Activated CD4-positive, alpha-beta T cell treated with anti-CD3 and anti-CD28 coated beads, Interleukin-2, amount 50 U/mL, for 48 hours (primary cell): ENCODE measurements at places on chromosomes 16 and 17.

DNA sequence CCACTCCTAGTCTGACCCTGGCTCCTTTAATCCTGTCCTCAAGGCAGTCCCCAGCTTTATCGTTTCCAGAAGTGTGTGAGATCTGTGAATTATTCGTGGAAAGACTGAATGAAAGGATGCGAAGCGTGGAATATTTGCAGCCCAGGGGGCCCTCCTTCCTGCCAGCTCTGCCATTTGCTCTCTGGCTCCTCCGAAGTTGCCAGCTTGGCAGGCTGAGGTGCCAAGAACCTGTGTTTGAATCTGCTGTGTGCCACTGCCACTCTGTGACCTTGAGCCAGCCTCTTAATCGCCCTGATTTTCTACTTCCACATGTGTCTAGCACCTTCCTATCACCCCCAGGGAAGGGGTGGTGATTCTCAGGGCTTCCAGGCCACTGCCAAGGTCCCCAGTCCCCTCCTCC, 10.8 kb downstream of the TBKBP1 start:
- DNase-seq: no peak

DNA sequence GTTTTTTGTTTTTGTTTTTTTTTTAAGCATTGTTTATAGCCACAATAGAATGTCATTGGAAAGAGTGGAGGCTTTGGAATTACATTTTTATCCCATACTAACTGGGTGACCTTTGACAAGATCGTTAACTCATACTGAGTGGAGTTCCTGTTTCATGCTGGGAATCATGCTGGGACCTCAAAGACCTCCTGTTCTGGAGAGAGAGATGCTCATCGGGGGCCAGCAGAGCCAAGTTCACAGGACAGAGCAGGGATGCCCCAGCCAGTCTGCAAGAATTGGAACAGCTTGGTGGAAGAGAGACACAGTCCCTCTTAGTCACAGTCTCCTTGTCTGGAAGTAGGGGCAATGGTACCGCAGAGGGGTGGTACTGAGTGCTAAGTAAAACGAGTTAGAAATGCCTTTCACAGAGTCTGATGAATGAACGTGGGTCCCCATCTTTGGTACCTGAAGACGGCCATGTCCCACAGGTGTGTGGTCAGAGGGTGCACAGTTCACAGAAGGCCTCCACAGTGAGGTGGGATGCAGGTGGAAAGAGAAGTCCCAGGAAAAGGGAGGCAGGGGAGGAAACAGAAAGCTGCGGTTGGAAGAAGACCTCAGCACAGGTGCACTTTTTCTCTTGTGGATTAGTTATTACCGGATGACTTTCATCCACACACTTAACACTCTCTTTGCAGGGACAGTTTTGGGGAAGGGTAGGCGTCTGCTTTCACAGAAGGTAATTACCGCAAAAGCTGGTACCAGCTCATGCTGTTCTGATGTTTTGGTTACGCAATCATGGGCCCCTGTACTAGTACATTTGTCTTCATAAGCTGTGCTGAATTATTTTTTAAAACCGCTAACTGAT, 147.8 kb downstream of the PRKCA start:
- DNase-seq: no peak

DNA sequence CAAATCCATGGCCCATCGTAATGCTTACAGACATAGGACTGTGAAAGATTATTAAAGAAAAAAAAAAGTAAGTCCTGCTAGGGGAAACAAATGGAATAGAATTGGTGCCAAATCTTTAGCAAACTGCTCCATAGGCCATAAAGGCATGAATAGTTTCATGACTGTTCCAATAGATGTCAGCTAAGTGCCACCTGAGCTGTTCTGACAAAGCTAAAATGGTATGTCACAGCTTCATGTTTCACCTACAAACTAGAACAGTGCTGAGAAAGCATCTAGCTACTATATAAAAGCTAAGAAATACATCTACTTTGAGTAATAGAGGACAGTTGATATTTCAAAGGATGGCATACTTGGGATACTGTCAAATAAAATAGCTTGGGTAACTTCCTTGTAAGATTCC, 771.6 kb upstream of the CA10 start:
- DNase-seq: no peak

GRCh38 chr17:72634621-72635020, 457.9 kb downstream of the SLC39A11 start:
- no peak for DNase-seq

DNA sequence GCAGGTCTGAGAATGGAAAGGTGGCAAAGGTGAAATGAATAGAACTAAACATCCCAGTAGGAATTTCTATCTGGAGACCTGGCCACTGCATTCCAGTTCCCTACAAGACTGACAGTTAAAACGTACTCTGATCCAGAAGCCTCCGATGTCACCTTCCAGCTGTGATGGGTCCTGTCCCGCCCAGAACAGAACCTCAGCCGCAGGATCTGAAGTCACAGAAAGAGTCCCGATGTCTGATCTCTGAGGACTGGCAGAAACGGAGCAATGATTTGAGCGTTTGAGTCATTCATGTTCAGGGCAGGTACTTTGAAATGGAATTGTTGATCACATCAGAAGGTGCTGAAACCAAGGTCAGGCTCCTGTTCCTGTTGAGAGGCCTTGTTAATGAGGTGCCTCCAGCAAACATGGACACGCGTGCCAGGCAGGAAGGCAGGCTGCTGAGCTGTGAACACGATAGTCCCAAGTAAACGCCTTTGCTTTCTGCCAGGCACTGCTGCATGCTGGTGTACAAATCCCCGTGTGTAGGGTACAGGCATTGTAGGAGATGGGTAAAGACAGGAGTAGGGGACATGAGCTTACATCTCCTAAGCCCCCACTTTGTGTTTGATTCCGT, 61.4 kb downstream of the VAT1L start:
- DNase-seq: no peak

DNA sequence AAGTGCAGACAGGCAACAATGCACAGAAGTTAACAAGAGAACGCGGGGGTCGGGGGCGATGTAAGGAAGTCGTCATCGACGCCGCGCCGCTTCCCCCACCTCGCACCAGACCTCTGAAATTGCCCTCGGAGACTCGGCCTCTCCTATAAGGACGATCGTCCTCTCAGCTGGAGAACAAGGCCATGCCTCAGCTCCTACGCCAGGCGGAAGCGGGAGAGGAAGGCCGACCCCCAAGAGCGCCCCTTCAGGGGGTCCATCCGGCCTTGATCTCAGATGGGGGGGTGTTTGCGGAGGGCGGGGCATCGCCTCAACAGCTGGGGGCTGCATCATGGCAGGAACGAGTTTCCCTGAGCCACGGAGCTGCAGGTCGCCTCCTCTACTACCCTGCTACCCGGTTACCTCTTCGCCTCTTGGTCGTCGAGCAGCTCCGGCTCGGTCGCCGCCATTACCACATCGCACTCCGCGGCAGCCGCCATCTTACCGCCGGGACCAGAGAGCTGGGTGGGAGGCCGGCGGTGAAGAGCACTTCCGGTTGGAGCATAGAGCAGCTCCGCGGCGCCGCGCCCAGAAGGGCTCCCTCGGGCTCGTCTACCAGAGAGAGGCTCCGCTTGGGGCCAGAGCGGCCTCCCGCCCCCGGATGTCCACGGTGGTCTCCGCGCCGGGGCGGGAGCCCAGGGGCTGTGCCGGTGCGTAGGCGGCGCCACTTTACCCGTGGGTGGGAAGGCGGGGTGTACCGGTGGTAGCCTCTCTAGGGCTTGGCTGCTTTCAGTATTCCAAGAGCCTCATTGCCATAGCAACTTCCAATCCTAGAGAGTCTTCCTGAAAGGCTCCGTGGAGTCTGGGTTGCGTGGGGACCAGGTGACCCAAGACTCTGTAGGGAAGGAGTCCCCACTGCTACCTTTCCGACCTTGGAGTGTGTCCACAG, at the start of gene DNAJC7:
Gene DNAJC7, minus strand, starts transcription at position 499 of the 925 bp plus-strand sequence. Its CDS starts 23 bp downstream, at position 476.
- peak; percentile 87 for DNase-seq

GRCh38 chr17:45958994-45959665, 39.9 kb upstream of the STH start:
- no peak for DNase-seq

GRCh38 chr17:78396441-78397337, 18.2 kb downstream of the PGS1 start:
- no peak for DNase-seq

- DNase-seq: no peak
Measured at GRCh38 chr16:76946879-76947278, 244.1 kb upstream of the MON1B start.

GRCh38 chr16:67346341-67346740, 19.7 kb downstream of the LRRC36 start:
- DNase-seq: no peak

DNA sequence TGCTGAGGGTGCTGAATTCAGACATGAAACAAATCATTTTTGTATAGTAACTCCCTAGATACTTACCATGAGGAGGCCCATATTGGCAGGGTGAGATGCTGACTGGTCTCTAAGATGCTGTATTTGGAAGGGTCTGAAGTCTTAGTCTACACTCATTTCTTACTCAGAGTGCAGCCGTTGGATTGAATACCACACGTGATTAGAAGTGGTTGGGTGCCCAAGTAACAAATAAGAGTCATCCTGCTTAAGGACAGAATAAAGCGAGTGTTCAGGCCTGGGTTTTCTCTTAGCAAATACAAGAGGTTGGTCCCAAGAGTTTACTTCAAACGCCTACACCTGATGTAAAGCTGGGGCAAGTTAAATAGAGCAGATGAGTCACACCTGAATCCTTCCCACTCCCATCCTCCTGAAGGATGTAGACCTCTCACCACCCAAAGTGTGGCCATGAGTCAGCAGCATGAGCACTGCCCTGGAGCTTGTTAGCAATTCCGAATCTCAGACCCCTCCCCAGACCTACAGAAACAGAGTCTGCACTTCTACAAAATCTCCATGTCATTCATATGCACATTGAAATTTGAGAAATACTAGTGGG, 284.6 kb upstream of the CDH5 start:
- DNase-seq: no peak

GRCh38 chr16:78323315-78323714, 223.9 kb downstream of the WWOX start:
- no peak for DNase-seq

DNA sequence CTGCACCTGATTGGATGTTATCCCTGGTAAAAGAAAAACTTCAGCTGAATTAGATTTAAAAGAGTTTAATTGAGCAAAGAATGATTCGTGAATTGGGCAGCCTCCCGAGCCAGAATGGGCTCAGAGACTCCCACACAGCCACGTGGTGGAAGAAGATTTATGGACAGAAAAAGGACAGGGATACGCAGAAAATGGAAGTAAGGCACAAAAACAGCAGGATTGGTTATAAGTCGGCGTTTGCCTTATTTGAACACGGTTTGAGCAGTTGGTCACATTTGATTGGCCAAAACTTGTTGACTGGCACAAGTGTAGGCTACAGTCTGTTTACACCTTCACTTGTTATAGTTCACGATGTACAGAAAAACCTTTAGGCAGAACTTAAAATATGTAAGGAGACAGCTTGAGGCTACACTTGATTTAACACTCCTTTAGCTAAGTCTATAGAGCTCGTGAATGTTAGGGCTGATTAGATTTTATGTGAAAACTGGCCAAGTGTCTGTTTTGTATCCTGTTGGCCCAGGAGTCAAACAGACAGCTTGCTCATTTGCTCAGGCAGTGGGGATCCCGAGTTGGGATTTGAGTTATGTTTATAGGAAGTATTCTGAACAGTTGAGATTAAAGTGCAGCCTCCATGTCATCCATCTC, 119.5 kb upstream of the SHISA6 start:
- no peak for DNase-seq

- no peak for DNase-seq
Measured at GRCh38 chr16:89417352-89417751, 73.0 kb downstream of the ANKRD11 start.

DNA sequence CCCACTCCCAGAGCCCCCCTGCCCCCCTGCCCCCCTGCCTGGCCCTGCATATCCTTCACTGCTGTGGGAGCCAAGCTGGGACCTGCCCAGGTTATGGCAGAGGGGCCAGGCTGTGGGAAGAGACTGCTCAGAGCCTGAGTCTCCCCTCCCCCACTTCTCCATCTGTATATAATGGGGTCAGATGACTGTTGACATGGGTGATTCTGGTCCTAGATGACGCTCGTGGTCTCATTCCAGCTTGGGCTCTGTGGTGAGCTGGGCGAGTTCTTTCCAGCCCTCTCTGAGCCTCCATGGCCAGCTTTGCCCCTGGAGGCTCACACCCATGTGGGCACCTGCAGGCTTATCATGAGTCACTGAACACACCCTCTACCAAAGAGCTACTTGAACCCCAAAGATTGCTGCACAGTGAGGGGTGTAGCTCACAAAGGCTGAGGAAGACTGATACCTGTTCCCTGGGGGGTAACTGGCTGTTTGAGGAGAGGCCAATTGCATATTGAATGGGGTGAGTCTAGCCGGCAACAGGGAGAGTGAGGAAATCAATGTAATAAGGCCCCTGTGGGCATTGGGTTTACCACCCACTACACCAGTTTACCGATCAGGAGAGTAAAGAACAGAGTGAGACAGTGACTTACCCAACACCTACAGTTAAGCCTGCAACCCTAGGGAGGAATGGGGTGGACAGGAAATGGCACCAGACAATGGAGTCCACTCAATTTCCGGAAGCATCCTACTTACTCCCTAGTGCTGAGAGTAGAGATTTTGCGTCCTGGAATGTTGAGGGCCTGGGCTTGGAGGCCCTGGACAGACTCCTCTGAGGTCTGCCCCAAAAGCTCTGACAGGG, 4.2 kb upstream of the SREBF1 start:
- DNase-seq: no peak

GRCh38 chr16:52451971-52452421, 94.9 kb downstream of the TOX3 start:
- no peak for DNase-seq

- DNase-seq: no peak
Measured at GRCh38 chr16:19396555-19397011, 21.1 kb upstream of the TMC5 start.

DNA sequence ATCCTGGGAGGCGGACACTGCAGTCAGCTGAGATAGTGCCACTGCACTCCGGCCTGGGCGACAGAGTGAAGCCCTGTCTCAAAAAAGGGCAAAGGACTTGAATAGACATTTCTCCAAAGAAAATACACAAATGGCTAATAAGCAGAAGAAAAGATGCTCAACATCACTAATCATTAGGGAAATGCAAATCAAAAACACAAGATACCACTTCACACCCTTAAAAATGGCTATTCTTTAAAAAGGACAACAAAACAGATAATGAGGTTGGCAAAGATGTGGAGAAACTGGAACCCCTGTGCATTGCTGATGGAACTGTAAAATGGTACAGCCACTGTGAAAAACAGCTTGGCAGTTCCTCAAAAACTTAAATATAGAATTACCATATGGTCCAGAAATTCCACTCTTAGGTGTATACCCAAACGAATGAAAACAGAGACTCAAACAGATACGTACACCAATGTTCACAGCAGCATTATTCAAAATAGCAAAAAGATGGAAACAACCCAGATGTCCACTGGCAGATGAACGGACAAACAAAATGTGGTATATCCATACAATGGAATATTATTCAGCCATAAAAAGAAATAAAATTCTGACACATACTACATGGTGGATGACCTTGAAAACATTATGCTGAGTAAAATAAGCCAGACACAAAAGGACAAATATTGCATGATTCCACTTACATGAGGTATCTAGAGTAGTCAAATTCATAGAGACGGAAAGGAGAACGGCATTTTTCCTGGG, 35.5 kb downstream of the BRIP1 start:
- DNase-seq: no peak

DNA sequence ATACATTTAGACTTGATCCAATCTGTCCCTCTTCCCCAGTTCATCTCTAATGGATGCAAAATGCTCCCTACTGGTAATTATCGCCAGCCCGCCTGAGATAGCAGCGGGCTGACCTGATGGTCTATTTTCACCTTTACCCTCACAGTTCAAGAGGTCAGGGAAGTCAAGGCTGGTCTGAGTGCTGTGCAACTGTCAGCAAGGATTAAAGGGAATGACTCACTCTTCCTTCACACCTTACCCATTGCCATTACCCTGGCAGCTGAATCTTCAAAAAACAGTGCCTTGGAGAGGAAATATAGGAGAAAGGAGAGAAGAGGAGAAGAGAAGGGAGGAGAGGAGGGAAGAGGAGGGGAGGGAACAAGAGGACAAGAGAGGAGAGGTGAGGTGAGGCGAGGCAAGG, 36.3 kb downstream of the GRB7 start:
- DNase-seq: no peak
